ENCODE measurements at places on chromosomes 7 and 10.

DNA sequence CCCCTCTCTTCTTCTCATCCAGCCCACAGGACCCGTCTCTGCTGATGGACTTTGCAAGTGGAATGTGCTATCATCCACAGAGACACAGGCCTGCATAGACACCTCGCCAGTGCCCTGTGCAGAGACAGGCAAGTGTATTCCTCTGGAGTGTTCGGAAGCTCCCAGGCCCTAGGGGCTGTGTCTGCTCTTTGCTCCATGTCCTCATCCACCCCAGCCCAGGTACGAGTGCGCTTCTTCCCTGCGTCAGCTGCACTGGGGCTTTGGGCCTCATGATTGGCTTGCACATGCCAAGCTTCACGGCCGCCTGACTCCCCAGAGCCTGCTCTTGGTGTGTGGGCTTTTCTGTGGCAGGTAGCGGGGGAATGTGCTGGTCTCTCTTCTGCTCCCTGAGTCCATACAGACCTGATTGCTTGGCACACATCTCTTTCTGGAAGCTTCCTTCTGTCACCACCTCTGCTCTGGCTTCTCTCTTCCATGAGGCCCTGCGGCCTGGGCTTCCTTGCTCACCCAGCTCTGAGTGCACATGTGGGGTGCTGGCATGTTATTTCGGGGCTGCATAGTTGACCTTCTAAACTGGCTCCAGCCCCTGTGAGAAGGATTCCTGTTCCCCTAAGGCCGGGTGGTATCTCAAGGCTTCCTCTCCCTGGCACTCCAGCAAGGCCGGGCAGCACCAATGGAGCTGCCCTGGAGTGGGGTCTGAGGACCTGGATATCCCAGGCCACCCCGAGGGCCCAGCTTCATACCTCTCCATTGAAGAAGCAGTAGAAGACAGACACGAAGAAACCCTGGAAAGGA, 27.8 kb downstream of the CRHR2 start:
- no peak for DNase-seq

DNA sequence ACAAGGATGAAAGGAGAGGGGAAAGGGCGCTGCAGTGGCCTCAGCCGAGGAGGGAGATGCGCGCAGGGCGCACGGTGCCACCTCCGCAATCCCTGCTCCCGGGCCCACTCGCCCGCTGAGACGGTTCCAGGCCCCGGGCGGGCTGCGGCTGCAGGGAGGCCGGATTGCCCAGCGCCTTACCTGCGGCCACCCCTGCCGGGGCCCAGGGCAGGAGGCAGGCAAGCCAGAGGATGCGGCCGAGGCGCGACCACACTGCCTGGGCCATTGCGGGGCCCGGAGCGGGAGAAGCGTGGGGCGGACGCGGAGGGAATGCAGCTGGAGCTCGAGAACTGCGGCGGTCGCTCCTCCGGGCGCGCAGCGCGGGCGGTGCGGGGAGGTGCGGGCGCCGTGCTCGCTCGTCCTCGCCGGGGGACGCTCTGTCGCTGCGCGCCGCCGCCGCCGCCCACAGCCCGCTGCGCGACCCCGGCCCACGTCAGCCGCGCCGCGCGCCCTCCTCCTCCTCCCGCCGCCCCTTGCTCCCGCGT, at the start of gene TMEM130:
Gene TMEM130, minus strand, starts transcription at position 418 of the 524 bp plus-strand sequence. Its CDS starts 153 bp downstream, at position 265.
- DNase-seq, result no peak

DNA sequence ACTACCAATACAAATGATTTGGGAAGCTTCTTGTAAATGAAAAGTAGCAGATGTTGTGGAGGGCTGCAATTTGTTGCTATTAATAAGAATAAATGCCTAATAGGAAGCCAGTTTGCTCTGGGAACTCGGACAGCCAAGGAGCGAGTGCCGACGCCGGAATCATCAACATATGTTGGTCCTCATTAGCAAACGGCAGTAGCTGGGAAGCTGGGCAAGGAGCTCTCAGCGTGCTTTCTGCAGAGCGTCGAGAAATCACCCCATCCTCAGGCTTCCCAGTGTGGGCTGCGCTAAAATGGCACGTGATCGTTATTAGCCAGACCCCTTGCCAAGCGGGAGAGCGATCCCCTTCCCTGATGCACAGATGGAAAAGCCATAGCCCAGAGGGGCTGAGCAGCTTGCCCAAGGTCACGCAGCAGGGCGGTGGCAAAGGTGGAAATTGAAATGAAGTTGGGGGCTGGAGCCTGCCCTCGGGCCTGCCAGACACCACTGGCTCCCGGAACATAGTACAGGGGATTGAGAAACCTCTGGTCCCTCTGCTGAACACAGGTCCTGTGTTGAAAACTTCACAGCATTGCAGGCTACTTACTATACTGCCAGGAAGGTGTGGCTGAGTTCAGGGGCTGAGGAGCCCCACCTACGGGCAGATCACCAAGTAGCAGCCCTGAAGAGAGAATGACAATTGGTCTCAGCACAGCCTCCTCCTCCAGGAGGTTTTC, 326.9 kb downstream of the PLXNA4 start:
- DNase-seq, result no peak

DNA sequence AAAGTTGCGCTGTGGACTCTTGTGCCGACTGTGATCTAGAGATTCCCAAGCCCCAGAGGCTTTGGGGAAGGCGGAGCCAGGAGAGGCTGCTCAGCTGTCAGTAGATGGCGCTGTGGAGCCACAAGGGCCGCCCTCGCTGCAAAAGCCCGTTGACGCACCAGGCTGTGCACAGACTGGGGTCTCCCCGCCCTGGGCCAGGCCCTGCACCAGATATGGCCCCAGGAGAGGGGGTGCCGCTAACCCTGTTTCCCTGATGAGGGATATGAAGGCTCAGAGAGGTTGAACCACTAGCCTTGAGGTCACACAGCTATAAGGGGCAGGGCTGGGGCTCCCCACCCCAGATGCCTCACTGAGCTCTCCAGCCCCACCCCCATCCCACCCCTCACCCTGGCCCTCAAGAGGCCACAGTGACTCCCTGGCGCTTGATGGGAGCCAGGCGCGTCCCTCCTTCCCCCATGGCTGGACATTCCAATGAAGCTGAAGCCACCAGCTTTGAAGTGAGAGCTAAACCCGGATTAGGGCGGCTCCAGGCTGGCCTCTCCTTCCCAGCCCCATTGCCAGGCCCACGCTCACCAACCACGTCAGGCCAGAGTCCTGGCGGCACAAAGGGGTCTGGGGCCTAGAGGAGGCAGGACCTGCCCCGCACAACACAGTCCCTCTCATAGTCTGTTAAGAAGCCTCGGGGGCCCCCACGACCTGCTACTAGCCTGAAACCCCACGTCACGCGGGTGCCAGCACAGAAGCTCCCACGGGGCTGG, 26.4 kb downstream of the MYL10 start:
- peak; percentile 43 for DNase-seq

- DNase-seq, result no peak
Measured at GRCh38 chr10:30995081-30995770, 36.4 kb downstream of the ZNF438 start.

Measured in stimulated activated CD8-positive, alpha-beta memory T cell treated with anti-CD3 and anti-CD28 coated beads, Interleukin-4, amount 100 ng/mL, for 1 hour (primary cell).